ENCODE measurements at places on chromosomes 16 and 17.

DNA sequence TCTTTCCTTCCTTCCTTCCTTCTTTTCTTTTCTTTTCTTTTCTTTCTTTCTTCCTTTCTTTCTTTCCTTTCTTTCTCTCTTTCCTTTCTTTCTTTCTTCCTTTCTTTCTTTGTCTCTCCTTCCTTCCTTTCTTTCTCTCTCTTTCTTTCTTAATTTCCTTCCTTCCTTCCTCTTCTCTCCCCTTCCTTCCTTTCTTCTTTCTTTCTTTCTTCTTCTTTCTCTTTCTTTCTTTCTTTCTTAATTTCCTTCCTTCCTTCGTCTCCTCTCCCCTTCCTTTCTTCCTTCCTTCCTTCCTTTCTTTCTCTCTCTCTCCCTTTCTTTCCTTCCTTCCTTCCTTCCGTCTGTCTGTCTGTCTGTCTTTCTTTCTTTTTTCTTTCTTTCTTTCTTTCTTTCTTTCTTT lies 1446.5 kb upstream of the GOT2 start:
- no peak for DNase-seq

DNA sequence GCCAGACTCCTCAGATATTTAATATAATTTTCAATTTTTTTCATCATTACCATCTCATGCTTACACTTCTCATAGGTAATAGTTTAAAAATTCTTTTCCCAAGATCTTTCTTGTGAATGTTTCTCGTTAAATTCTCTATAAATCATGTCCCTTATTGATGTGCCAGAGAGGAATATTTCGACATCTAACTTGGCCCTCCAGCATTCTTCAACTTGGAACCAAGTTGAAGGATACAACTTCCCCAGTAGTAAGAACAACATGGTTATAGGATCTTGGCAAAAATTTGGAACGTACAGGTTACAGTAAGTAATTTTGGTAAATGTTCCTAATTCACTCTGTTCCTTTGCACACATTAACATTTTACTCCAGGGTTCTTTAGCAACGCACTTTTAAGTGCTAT lies 731.8 kb downstream of the CDH11 start:
- no peak for DNase-seq

GRCh38 chr17:72926171-72926570 lies 166.3 kb downstream of the SLC39A11 start:
- no peak for DNase-seq

GRCh38 chr17:82933911-82934310 lies 94.1 kb upstream of the ZNF750 start:
- no peak for DNase-seq

Data from fibroblast of lung (primary cell).